Activated CD4-positive, CD25-positive, alpha-beta regulatory T cell (primary cell): ENCODE measurements at places on chromosomes 4 and X.

DNA sequence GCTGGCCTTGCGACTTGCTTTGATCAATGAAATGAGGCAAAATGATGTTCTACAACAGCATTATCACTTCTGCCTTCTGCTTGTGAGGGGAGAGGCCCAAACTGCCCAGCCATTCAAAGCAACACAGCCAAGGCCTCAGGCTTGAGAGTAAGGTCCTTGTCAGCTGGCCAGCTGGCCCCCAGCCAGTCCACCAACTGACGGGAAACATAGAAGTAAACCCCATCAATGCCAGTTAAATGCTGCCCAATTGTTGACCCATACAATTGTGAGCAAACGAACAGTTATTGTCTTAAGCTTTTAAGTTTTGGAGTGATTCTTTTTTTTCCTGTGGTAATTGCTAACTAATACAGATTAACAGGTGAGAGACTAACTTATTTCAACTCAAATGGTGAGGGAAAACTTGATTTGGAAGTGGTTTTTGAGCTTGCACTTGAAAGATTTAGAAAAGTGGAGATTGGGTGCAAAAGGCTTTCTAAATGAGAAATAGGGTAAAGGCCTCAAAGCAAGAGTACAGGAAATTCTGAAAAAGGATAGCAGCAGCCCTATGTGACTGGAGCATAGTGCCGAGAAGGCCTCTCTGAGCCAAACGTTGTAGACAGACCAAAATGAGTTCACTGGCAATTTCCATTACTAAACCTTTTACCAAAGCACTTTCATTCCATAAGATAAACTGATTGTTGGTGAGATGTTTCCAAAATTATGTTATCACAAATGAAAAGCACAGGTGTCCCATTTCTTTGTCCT lies 66.9 kb downstream of the ARHGEF38 start:
- no peak for DNase-seq

GRCh38 chr4:153661215-153661822 lies 22.8 kb upstream of the TLR2 start:
- no peak for DNase-seq

GRCh38 chr4:88802585-88803286 lies 105.1 kb upstream of the NAP1L5 start:
- no peak for DNase-seq

DNA sequence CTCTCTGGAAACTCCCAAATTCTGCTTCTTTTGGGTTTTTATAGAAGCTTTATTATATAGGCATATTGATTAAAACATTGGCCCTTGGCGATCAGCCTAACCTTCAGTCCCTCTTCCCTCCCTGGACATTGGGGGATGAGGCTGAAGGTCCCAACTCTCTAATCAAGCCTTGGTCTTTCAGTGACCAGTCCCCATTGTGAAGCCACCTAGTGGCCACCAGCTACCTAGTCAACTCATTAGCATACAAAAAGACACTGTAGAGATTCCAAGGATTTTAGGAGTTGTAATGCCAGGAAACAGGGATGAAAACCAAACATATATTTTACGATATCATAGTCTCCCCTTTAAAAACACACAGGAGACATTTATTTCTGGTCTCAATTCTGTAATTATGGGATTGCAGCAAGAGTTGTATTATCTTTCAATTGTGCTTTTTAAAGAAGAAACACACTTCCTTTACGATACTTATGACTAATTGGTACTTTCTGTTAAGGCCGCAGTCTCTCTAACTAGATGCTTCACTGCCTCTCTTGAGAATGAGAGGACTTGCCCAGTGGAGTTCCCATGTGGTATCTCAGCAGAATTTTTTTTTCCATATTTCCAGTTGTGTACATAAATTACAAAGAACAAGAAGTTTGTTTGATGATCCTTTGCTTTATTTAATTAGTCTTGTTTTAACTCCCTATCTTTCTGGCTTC lies 58.2 kb downstream of the WDR17 start:
- no peak for DNase-seq

DNA sequence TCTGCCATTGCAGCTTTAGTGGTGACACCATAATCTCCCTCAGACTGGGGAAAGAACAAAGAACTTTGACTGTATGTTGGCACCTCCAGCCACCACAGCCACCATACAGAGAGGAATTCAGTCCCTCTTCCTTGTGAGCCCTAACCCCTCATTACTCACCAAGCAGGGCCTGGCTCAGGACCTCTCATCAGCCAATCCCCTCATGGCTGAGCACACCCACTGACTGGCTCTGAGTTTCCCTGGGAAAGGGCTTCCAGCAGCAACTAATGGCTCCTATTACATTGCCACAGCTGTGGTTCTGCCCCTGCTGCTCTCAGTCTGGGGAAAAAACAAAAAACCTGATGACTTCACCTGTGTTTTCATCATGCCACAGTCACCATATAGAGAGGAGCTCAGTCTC lies 1482.6 kb downstream of the FAM133A start:
- DNase-seq, result no peak

DNA sequence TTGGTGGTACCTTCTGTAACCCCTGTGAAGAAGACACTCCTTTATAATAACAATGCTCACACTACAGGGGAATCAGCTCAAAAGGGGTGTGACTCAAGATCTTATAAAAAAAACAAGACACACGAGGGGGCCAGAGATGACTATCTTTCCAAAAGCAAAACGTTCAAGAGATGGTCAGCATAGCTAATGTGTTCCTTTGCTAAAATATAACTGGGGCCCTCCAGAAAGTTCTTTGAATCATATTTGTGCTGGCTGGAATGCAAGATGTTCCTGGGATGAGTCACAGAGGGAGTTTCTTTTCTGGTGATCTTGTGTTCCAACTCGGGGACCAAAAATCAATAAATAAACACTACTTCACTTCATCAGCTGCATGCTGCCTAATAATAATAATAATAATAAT lies 46.5 kb downstream of the RAI2 start:
- DNase-seq, result no peak

GRCh38 chrX:45851434-45851991 lies 650.8 kb upstream of the DIPK2B start:
- DNase-seq, result no peak

- DNase-seq, result no peak
Measured at GRCh38 chrX:12986886-12987285, 12.0 kb downstream of the TMSB4X start.

GRCh38 chr4:6633091-6633906 lies 7.2 kb upstream of the MRFAP1 start:
- DNase-seq, result no peak

GRCh38 chr4:118927974-118928373 lies 39.3 kb downstream of the SYNPO2 start:
- DNase-seq, result no peak

- DNase-seq, result no peak
Measured at GRCh38 chrX:14497184-14497666, 32.1 kb upstream of the GLRA2 start.

DNA sequence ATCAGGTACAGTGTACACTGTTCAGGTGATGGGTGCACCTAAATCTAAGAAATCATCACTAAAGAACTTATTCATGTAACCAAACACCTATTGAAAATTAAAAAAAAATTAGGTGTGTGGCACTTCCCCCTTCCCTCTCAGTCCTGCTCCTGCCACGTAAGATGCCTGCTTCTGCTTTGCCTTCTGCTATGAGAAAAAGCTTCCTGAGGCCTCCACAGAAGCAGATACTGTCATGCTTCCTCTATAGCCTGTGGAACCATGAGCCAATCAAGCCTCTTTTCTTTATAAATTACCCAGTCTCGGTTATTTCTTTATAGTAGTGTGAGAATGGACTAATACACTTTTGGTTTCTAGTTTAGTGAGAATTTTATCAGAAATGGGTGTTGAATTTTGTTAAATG lies 459.8 kb upstream of the DIPK2B start:
- no peak for DNase-seq

DNA sequence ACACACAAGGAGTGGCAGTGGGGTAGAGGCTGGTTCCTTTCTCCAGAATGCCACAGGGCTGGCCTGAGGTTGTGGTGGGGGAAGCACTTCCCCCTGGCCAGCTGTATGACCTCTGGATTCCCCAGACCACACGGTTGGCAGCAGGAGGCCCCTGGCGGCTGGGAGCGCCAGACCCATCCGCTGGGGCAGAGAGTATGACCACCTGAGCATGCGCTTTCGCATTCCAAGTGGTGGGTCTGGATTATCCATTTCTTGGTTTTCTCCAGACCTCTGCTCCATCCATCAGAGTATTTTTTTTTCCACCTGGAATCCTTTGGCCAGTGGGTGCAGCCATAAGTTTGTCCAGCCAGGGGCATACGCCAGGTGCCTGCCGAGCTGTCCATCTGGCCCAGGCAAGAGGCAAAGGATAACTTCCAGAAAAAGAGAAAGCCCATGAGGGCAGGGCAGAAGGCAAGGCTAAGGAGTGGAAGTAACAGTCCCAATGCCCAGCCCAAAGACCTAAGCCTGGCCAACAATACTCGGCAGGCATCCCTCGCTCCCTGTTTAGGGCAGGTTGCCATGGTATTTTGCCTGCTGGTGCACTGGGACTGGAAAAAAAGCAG lies 39.3 kb downstream of the NHSL2 start:
- DNase-seq, result no peak

DNA sequence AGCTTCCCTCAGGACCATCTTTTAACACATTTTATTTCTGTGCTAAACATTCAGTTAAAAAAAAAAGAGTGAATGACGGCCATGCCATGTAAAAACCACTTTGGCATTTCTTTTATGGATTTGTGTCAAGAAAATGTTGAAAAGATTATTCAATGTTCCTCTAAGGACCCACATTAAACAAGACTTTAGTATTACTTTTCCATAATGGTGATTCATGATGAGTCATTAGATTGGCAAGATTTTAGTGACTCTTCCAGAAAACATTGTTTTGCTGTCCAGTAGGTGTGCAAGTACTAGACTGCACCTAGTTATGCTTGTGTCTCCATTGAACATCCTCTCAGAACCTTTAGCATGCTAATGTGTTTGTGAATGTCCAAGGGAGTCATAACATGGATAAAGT lies 748.6 kb downstream of the STPG2 start:
- no peak for DNase-seq

DNA sequence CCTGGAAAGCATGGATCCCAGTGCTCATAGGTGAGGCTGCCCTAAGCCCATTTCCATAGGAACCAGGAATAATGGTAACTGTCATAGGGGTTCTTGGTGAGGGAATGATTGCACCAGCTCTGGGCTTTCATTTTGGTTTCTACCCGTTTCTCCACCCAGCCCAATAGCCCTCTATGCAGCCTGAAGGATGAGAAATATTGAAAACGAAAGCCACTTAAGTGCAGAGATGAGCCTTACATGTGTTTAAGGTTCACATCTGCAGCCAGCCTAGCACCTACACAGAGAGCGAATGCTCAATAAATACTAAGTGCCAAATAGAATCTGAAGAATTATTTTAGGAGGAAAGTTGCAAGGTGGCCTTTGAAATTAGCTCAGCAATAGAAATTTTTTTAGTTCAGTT lies 60.4 kb downstream of the MCF2 start:
- no peak for DNase-seq

GRCh38 chr4:73087871-73088270 lies 18.4 kb upstream of the COX18 start:
- DNase-seq, result no peak
